Activated naive CD4-positive, alpha-beta T cell treated with anti-CD3 and anti-CD28 coated beads, Interleukin-2, amount 50 U/mL, for 72 hours (primary cell): ENCODE measurements at places on chromosomes 12 and 14.

DNA sequence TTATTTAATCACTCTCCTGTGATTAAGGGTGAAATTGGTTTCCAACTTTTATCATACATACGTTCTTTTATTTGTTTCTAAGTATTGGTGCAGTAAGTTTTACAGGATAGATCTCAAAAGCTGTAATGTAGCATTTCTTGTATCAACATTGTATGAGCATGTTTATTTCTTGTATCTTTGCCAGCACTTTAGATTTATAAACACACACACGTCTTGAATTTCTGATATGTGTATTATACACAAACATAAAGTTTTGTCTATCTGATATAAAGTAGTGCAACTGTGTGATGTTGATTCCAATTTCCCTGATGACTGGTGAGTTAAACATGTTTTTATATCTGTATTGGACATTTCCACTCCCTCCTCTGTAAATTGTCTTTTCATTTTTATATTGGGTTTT lies 134.7 kb downstream of the NOVA1 start:
- DNase-seq: no peak

- no peak for DNase-seq
Measured at GRCh38 chr12:120581998-120582397, 796 bp upstream of the POP5 start.

GRCh38 chr12:113934060-113934814 lies 31.9 kb downstream of the RBM19 start:
- no peak for DNase-seq

DNA sequence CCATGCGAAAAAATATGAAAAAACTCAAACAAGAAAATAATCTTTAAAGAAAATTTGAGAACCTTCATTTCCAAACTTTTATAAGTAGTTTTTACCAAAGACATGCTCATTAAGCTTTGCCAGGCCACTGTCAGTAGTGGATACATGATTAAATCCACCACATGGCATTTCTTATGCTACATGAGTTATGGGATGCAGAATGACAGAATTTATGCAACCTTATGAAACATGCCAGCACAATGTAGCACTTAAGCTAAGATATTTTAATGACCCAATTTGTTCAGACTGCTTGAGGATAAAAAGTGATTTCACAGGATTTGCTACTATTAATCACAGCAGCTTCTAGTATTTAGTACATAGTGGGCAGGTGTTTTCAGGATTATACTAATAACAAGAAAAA lies 123.3 kb downstream of the ATP23 start:
- no peak for DNase-seq

DNA sequence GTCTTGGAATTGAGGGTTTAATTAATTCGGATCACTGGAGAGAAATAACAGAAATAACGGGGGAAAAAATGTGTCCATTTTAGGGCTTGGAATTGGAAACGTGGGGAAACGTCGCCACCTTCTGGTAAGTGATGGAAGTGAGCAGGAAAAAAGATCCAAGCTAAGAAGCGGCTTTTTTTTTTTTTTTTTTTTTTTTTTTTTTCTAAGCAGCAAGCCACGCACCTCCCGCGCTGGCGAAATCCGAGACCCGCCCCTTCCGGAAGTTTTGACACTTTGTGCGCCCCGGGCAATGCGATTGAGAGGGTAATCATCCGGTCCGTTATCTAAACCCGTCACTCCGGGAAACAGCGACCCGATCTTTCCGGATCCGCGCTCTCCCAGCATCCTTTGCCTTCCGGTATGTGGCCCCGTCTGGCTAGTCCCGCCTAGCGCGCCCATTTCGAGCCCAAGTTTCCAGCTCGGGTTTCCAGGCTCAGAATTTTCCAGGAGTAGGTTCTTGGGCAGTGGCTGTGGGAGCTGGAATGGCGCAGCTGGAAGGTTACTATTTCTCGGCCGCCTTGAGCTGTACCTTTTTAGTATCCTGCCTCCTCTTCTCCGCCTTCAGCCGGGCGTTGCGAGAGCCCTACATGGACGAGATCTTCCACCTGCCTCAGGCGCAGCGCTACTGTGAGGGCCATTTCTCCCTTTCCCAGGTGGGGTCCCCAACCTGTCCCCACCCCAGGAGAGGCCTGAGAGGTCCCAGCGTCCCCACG lies at the start of gene ALG10:
ALG10 (plus strand) TSS at position 418 of the 752 bp plus-strand sequence; CDS start at position 522, 104 bp downstream.
- DNase-seq: peak; percentile 91

GRCh38 chr14:75793806-75794205 lies 132.8 kb downstream of the TTLL5 start:
- DNase-seq: no peak

DNA sequence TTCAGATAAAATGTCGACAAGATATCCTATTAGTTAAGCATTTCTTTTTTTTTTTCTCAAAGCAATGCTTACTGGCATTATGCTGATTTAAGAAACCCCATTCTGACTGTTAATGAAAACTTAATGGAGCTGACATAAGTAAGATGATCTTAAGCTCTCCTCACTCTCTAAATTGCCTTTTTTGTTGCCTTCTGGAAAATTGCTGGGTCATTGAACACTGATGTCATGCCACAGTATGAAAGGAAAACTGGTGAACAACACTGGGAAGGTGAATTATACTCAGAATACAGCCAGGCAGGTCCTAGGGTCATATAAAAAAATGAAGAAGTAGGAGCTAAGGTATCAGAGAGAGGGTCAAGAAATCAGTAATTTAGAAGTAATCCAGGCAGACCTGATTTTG lies 179.9 kb downstream of the BTG1 start:
- no peak for DNase-seq

GRCh38 chr12:122732170-122732569 lies 1.5 kb upstream of the HCAR1 start:
- no peak for DNase-seq

DNA sequence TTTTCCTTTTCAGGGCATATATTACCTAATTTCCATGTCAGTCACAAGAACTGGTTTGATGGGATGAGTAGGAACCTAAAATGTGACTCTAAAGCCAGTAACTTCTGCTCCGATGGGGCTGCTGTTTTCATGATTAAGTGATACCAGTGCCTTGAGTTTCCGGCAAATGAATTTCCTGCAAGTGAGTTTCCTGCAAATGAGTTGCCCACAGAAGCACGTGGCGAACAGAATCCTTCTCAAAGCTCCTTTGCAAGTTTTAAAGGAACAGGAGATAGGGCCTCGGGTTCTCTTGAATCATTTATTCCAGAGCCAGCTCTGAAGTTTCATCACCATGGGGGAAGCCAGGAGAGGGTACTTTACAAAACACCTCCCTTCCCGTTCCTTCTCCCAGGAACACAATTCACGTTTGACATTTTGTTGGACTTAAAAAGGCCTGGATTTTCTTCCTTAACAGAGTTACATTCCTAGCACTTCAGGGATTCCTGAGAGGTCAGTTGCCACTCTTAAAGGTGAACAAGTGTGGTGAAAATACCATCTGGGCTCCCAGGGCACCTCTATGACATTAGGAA lies 2.2 kb upstream of the PPTC7 start:
- DNase-seq: peak; percentile 28

DNA sequence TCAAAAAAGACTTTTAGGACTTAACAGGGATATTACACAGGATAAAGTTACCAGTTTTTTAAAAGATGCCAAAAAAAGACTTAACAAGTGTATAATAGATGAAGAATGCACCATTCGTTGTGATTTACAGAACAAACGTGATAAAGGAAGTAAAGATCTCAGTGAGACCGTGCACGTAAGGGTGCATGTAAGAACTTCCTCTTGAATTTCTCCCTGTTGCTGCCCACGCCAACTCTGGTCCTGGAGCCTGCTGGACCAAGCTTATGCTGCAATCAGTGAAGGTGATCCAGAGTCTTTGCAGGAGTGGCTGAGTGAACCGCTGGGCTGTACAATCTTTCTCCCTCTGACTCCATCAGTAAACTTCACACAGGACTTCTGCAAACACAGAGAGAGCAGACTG lies 593.7 kb downstream of the TMEM121 start:
- DNase-seq: no peak
